ENCODE measurements at places on chromosomes 12 and 14. TPM values are rescaled to one million over a fixed set of nuclear protein-coding genes. Genes with fewer than 3 reads are reported as not detected.

The BEST3 gene
- 0.25 TPM for total RNA-seq

The HRK gene
- total RNA-seq, result not detected

The TAS2R14 gene
- 1.0 TPM for total RNA-seq

The PRKAB1 gene
- 21.6 TPM for total RNA-seq

The ANKS1B gene
- total RNA-seq, result 0.38 TPM

The LALBA gene
- not detected for total RNA-seq

The CMTM5 gene
- total RNA-seq, result not detected

The CLECL1 gene
- total RNA-seq, result not detected

The FOXM1 gene
- 5.1 TPM for total RNA-seq

The ACSM4 gene
- total RNA-seq, result not detected

The SERPINA12 gene
- total RNA-seq, result not detected

The KRT85 gene
- total RNA-seq, result not detected

The PYM1 gene
- 21.1 TPM for total RNA-seq

The RDH12 gene
- total RNA-seq, result not detected

The HPD gene
- not detected for total RNA-seq

The RXYLT1 gene
- 7.3 TPM for total RNA-seq

The FOXG1 gene
- total RNA-seq, result not detected

The PRIMA1 gene
- not detected for total RNA-seq

The LRP10 gene
- total RNA-seq, result 65.7 TPM

The JDP2 gene
- total RNA-seq, result 8.5 TPM

The DCP1B gene
- total RNA-seq, result 4.3 TPM

The GYS2 gene
- total RNA-seq, result not detected

The KRT6C gene
- total RNA-seq, result not detected

The RTL1 gene
- total RNA-seq, result not detected

The RHOF gene
- total RNA-seq, result 2.5 TPM

The ZBTB1 gene
- 40.8 TPM for total RNA-seq

The CCNB1IP1 gene
- 38.6 TPM for total RNA-seq

The ACSS3 gene
- total RNA-seq, result 0.26 TPM

The TRPV4 gene
- 1.4 TPM for total RNA-seq

The PHLDA1 gene
- total RNA-seq, result 11.6 TPM
